ENCODE measurements at places on chromosomes 5 and 9.
A peak's percentile ranks its signal among the peaks of the same experiment; 100 is the strongest.

- no peak for DNase-seq
These were observed 79.5 kb upstream of the LHFPL2 start for GRCh38 chr5:78727786-78728761.

- no peak for DNase-seq
These were observed 1800.2 kb downstream of the MAT2B start for GRCh38 chr5:165305596-165305995.

DNA sequence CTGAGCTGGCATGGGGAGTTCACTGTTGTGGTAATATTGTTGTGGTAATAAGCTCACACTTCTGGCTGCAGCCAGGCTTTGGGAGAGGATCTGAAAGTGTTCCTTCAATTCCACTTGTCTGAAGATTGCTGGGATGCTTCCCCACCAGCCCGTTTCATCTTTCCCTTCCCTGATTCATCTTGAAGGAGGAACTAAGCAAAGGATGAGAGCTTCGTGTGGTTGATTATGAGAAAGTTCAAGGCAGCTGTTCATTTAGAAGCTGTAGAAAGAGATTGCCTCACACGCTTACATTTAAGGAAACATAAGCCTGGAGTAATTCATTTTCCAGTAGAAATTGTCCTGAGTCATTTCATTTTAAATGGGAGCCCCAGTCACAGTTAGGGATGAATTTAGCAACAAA lies 122.4 kb upstream of the GAS1 start:
- no peak for DNase-seq

DNA sequence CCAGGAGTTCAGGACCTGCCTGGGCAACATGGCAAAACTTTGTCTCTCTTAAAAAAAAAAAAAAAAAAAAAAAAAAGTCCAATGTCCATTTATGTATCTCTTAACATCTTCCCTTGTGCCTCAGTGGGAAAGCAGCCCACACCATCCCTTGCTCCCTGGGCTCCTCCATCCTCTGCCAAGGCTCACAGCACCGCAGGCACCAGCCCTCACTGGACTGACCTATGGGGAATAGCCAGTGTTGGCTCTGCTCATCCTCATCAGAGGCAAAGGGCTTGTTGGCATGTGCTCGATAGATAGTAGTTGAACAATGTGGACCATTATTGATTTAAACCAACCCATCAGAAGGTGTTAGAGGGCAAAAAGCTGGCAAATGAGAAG lies 61.8 kb upstream of the LRRTM2 start:
- no peak for DNase-seq

- no peak for DNase-seq
These were observed 360.2 kb upstream of the GRIA1 start for GRCh38 chr5:153130296-153130695.

DNA sequence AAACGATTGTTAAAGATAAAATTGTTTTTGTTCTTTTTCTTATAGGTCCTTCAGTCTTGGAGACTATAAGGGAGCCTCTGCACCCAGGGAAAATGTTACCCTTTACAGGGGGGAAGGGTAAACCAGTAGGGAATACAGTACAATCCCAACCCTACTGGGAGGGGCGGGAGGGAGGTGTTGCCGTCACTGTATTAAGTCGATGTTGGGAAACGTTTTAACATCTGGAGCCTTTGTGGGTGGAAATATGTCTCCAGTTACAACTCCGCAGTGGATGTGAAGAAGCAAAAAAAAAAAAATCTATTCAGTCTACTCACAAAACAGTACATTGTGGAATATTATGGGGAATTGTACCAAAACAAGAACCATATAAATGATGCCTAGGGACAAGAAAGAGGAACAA lies 47.2 kb upstream of the FCHO2 start:
- no peak for DNase-seq

- no peak for DNase-seq
These were observed 32.5 kb upstream of the TIFAB start for GRCh38 chr5:135484674-135485086.

GRCh38 chr9:83154821-83155220 lies 91.9 kb upstream of the RASEF start:
- DNase-seq: no peak

DNA sequence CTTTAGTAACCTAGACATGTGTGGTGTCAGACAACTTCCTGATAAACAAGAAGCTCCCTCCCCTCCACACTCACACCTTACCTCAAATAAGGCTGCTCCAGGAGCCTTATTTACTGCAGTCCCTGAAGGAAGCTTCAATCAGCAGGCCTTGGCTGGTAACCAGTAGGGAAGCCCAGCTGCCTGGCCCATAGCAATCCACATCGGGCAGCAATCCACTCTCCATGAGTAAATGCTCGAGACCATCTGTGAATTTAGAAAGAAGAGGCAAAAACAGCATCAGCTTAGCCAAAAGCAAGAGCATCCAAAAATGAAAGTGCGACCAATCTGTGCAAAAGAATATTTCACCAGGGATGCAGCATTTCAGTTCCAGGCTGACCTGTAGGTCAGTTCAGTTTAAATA lies 213.3 kb upstream of the TUSC1 start:
- no peak for DNase-seq

DNA sequence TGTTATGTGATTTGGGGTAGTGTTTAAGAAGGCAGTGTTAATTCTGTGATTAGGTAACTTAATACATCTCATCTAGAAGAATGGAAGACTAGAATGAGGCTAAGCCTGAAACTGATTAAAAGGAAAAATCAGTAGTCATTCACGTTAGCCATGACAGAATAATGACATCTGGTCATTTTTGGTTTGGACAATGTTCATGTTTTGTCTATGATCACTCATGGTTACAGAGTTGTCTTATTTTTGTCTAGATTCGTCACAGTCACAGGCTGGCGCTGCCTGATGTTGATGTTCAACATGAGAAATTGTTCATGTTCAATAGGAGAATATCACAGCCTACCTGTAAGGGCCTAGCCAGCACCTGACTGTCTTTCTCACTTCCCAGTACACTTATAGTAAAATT lies 9.5 kb upstream of the DOCK2 start:
- DNase-seq: no peak

DNA sequence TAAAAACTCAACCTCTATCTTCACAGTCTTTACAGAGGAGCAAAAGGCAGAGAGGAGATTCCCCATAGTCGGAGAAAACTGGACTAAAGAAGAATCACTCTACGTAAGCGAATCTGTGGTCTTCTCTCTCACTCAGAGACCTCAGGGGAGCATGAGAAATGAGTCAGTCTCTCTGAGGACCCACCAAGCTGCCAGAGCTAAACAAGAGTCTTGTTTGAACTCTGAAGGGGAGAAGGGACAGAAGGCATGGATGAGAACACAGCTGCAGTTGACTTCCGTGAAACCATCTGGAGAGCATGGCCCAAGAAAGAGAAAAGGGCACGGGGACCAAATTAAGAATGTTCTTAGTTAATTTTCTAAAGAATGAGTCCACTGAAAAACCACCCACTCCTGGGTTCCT lies 12.8 kb upstream of the MAN2A1 start:
- DNase-seq: no peak

DNA sequence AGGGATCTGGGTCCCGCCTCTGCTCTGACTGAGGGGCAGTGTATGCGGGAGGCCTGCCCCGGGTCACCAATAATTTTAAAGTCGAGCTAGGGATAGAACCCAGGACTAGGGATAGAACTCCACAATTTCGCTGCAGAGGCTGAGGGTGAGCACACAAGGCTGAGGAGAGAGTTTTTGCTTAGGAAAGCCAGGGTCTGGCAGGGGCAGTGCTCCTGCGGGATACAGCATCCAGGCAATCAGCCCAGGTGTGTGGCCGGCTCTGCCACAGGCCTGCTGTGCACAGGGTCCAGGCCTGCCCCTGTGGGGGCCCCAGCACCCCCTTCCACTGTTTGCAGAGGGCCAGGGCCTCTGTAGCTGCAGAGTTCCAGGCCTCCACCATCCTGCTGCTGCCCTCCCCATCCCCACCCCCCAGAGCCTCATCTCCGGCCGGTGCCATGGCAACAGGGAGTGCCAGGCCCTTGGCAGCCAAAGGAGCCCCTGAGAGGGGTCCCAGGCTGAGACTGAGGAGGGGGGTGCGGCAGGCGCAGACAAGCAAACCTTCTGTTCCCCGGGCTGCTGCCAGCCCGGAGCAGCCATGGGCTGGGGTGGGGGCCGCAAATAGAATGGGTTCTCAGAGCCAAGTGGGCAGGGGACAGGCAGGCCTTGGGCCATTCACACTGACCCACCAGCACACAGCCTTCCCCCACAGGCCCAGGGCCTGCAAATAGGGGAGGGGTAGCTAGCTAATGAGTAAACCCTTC lies 8.6 kb downstream of the PDGFRB start:
- DNase-seq: no peak

GRCh38 chr5:111229871-111230810 lies 6.0 kb downstream of the CAMK4 start:
- DNase-seq: no peak

DNA sequence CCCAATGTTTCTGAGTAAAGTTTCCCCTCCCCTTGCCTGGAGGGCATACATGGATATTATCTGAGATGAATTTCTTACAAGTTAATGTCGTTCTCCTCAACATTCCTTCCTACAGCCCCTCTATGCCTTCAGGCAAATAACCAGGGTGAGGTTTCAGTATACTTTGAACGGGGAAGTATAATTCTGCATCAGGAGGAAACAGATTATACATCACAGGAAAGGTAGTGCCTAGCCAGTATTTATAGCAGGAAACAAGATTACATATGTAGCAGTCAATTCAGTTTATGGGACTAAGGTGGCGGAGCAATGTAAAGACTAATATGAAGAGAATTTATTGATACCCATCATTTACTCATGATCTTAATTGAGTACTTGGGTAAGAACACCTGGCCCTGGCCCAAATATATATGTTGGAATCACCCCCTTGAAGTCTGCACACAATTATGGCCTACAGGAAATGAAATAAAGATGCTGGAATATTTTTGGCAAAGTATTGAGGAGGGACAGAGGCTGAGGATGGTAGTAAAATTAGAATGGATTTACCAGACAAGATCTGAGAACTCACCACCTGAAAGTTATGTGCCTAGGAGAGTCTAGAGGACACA lies 661.1 kb downstream of the PTPRD start:
- DNase-seq: no peak

DNA sequence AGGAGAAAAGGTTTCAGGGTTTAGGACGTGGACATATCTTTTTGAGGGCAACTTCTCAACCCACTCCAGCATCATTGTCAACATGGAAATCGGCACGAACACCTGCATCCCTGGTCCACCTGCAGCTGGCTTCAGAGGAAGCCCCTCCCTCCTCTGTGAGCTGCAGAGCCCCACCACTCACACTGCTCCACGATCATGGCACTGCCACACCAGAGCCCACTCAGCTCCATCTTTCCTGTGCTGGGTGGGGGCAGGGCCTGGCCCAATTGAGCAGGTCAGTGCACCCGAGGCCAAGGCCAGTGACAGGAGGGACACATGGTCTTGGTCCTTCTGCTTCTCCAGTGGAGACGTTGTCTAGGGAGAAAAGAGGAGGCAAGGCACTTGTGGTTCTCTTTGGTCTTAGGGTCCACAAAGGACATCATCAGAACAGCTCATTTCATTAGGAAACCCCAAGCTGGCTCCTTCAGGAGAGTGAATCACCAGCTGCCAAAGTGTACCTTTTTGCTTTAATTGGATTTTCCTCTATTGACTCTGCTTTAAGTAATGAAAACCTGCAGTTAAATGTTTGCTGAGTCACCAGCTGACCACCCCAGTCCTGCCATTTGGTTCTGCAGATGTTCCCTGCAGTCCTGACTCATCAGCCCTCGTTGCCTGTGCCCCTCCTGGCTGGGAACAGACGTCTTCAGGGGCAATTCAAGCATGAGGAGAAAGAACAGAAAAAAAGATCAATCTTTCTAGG lies 56.2 kb downstream of the UBE2QL1 start:
- DNase-seq: peak; percentile 20

DNA sequence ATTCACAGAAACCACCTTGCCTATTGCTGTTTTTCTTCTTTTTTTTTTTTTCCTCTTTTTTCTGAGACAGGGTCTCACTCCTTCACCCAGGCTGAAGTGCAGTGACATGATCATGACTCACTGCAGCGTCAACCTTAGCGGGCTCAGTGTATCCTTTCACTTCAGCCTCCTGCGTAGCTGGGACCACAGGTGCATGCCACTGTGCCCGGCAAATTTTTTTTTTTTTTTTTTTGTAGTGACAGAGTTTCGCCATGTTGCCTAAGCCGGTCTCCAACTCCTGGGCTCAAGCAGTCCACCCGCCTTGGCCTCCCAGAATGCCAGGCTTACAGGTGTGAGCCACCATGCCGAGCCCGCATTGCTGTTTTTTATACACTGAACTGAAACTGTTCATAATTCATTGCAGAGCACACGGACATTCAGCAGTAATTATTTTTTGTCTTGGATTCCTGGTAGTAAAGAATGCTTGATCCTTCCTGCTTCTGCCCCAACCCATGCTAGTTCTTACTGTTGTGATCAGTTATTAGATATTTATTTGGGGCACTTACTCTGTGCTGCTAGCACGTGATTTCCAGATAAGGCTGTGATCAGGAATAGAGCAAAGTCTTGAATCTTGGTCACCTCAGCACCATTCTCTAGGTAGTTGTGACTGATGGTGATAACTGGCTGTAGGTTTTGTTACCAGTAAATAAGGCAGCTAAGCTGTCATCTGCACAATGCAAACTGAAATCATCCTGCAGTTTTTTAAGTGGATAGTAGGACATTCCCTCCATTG lies 14.0 kb downstream of the MAP3K1 start:
- peak; percentile 70 for DNase-seq

DNA sequence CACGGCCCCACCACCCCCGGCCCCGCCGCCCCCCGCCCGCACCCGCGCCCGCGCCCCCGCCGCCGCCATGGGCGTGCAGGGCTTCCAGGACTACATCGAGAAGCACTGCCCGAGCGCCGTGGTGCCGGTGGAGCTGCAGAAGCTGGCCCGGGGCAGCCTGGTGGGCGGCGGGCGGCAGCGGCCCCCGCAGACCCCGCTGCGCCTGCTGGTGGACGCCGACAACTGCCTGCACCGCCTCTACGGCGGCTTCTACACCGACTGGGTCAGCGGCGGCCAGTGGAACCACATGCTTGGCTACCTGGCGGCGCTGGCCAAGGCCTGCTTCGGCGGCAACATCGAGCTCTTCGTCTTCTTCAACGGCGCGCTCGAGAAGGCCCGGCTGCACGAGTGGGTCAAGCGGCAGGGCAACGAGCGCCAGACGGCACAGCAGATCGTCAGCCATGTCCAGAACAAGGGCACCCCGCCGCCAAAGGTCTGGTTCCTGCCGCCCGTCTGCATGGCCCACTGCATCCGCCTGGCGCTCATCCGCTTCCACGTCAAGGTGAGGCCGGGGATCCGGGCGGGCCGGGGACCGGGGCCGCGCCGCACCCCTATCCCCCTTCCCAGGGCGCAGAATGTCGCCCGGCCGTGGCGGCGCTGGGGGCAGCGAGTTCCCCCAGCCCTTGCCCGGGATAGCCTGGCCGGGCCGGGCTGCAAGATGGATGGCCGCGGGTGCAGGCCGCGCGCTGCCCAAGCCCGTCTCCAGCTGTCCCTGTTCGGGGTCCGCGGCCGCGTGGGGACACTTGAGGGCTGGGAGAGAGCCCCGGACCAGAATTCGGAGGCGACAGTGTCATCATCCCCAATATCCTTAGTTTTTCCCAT lies 594 bp downstream of the FAM120A start:
- DNase-seq: peak; percentile 65

DNA sequence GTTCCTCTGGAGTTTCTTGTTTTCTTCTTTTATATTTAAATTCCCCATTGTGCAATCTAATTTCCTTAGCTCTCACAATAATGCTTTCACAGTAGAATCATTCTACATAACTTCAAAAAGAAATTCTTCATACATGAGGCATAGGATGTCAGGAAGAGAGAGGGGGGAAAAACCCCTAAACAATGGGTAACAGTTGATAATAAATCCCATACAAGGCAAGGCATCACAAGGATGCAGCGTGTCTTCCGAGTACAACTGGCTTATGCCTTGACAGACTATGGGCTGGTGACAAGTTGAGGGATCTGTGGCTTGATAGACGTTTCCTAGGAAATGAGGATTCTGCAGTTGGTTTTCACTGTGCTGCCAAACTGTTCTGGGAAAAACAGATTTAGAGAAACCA lies 247.4 kb downstream of the ARL15 start:
- no peak for DNase-seq
